ENCODE measurements at places on chromosomes 4 and X.

DNA sequence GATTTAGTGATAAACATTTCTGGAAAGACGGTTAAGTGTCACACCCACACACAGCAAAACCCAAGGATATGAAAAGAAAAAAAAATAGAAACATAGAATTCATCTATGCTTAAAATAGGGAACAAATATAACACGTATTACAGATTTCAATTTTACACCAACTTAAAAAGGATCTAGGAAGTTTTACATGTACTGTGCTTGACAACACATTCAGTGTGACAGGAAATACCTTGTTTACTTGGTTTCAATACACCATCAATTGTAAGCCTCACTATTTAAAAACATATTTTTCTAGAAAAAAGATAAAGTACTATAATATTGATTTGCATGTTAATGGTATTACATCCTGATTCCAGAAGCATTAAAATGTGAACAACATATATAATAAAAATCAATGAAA is 77.0 kb upstream of the SPRY1 start:
- no peak for DNase-seq

DNA sequence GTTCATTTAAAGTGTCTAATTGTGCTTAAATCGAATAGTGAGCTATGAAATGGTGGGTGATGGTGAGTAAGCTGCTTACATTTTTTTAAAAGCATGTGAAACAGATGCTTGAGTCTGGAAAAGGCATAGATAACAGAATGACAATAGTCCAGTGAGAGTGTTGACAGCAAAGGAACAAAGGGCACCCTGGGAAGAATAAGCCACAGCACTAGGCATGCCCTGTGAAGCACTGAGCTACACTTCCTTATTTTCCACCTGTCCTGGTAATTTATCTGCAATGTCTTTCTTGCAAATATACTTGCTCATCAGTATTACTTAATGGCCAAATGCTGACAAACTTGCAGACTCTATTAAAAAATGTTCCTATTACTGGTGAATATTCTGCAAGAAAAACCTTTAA is 168.7 kb downstream of the PRDM5 start:
- no peak for DNase-seq

GRCh38 chr4:67765928-67766327 is 11.7 kb upstream of the GNRHR start:
- DNase-seq, result no peak

DNA sequence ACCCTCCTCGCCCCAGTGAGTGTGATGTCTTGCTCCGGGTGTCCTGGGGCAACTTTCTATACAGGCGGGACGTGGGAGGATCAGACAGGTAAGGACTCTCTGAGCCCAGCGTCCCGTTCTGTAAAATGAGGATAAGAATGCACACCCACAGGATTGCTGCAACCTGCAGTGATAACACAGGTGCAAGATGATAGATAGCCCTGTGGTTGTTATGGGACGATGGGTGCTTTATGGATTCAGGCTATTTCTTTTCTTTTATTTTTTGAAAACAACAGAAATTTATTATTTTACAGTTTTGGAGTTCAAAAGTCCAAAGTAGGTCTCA is 28.6 kb downstream of the BEX3 start:
- DNase-seq, result no peak

DNA sequence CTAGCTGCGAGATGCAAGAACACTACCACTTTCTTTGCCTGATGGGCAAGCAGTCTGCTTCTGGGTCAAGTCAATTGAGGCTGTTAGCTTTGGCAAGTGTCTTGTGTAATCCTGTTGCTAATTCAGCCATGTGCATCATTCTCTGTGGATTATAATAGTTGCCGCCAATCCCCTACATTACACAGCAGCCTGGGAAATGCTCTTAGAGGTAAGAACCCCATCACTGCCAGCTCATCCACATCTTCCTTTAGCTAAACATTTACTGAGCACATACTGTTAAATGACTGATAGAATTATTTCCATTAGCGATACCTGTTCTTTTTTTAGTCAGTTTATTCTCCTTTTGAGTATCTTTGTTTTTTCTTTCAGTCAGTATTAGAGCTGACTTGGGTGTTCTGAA is 116.2 kb downstream of the CBR4 start:
- no peak for DNase-seq

- DNase-seq, result no peak
These were observed 96.4 kb upstream of the PSAPL1 start for GRCh38 chr4:7530932-7531639.

- no peak for DNase-seq
These were observed 111.8 kb downstream of the ZNF518B start for GRCh38 chr4:10345381-10345784.

DNA sequence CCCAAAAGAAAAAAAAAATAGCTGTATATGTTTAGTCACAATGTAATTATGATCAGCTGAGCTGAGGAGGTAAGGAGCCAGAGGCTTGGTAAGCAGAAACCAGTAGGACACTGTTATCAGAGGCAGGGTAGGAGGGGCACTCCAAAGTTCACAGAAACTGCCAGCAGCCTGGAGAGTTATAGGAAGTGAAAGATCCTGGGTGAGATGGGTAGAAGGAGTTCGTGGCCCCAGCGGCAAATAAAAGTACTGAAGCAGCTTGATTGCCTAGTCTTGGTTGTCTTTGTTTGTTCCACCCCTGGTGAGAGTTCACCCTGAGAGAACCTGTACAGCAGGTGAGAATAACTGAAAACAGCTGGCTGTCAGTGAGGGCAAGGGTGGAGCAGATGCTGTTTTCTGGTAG is 340.8 kb downstream of the ADGRL3 start:
- DNase-seq, result no peak

- DNase-seq, result no peak
These were observed 38.5 kb upstream of the SMIM10L2A start for GRCh38 chrX:135383249-135383648.

DNA sequence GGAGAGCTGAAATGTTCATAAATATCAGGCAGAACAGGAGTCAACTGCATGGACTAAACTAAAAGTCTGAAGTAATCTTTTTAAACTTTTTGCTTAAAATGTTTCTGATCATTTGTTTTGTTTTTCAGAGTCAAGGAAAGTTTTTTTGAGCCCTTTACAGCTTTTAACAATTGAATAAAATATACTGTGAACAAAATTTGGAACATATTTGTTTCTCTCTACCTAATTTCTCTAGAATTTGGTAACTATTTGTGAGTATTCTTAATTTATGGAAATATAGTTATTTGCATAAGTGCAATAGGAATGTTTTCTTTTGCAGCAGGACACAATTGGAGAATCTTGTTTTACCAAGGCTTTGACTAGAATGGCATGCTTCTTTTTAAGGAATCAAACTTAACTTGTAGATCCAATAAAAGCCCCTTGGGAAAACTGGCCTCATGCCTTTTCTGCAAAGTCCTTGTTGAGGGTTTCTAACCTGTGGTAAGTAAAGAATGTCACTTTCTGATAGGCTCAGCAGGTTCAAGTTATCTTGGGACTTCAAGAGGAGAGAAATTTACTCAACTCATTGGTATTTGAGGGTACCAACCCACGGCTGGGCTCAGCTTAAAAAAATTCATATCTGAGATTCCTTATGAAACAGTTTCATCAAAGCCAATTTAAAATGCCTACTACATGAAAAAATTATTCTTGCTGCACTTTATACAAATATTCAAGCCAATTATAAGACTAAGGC is 91.5 kb downstream of the UPRT start:
- no peak for DNase-seq

DNA sequence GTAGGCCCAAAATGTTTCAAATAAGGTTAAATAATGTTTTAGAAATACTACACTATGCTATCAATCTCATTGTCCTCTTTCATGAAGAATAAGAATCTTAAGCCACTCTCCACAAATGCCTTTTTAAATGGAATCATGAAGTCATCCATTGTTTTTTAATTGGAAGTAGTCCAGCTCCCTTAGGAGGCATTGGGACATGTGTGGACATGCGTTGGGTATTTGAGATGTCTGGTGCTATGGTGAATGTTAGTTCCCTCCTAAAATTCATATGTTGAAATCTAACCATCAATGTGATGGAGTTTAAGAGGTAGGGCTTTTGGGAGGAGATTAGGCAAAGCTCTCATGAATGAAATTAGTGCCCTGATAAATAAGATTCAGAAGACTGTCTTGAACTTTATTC is 289.0 kb downstream of the C4orf33 start:
- no peak for DNase-seq

- DNase-seq, result no peak
These were observed 561.3 kb upstream of the LCORL start for GRCh38 chr4:18582841-18583240.

GRCh38 chr4:123836851-123837595 is 440.4 kb downstream of the SPRY1 start:
- no peak for DNase-seq

DNA sequence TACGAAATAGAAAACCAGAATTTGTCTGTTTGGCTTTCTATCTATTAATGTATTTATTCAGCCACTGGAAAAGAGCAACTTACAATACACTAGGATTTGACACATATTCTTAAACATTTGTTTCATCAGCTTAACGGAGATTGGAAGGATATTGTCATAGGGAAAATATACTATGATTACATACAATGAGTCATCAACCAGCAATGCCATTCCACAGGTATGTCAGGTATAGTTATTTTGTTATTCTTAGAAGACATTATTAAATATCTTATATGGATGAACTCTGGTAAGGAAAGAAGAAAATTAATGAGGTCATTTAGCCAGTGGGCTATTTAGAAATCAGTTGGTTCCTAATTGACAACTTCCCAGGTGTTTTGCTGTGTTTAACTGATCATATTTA is 926.6 kb downstream of the STIM2 start:
- DNase-seq, result no peak

DNA sequence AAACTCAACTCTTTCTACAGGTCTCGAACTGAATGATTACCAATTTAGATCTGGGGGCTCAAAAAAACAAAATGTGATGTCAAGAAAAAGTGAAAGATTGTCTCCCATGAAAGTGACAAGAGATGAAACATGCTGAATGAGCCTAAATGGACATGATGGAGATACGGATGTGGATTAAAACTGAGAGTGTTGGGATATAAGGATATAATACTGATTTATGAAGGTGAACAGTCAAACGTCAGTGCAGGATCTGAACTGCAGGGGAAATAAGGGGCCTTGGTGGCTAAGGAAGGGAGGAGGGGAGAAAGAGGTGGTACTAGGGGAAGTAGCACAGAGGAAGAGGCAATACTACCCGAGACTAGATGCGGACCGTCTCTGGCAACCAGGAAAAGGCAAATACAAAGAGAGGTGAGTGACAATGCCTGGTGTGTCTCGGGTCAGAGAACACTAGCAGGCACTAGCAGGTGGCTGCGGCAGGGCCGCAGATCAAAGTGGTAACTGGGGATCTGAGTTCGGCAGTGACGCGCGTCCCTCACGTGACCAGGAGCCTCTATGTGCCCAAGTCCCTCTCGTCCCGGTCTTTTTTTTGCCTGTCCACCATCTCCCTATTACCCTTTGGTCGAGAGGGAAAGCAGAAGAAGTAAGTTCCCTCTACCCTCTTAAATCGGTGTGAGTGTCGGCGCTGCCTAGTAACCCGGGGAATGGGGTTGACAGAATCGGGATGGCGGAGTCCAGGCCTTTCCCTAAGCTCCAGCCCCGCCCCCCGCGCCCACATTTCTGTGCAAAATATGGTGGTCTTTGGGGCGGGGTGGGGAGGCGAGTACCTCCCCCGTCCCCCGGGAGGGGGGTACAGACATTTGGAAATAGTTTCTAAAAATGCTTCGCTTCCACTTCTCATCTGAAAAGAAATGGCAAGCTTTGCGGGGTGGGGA is at the start of gene TCEAL1:
TSS of gene TCEAL1 (plus strand) at position 590 of the 932 bp plus-strand sequence. CDS start 942 bp downstream, outside the sequence.
- peak; percentile 20 for DNase-seq

- no peak for DNase-seq
These were observed 17.5 kb downstream of the ANKRD50 start for GRCh38 chr4:124694946-124695598.

GRCh38 chr4:87530868-87531267 is 1.7 kb upstream of the SPARCL1 start:
- no peak for DNase-seq

GRCh38 chrX:53704854-53705253 is 18.3 kb upstream of the HUWE1 start:
- no peak for DNase-seq

- DNase-seq, result no peak
These were observed 5.8 kb downstream of the SSR4 start for GRCh38 chrX:153800177-153800722.

DNA sequence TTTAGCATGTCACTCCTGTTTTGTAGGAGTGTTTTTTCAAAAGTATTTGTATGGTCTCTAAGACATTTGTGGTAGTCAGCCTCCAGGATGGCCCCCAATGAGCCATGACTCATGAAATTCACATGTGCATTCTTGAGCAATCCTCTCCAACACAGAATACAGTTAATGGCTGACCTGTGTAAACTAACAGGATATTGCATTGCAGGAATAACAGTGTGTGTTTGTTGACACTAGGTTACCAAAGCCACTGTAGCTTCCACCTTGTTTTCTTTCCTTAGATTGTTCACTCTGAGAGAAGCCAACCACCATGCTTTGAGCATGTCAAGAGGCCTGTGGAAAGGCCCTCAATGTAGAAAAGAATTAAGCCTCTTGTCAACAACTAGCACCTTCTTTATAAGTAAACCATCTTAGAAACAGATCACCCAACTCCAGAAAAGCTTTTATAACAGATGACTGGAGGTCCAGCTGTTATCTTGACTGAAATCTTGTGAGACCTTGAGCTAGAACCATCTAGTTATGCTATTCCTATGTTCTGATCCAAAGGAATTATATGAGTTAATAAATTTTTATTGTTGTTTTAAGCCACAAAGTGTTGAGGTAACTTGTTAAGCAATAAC is 28.5 kb downstream of the TBCK start:
- DNase-seq, result no peak

- no peak for DNase-seq
These were observed 72.0 kb downstream of the PRPS1 start for GRCh38 chrX:107700317-107700774.

DNA sequence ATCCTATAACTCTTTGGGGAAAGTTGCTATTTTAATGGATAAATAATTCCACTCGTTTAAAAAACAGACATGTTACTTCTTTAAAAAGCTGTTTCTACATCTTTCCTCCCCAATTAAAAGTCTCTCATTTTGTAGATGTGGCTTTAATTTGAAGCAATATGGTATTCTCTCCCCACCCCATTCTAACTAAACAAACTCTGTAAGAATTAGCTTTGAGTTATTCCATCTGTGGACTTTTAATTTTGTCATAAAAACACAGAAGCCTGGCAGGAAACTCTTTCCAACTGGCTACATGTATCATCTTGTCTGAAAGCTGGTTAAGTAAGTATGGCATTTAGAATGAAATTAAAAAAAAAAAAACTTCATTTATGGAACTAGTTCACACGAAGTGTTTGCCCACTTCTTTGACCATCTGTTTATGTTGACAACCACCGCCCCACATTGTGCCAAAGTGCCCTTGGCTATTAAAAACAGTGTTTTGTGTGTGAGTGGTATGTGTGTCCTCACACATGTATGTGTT is 140.3 kb downstream of the NAA11 start:
- DNase-seq, result no peak

GRCh38 chrX:68571610-68572311 is 72.9 kb downstream of the YIPF6 start:
- no peak for DNase-seq

Data from cerebellar nuclear complex (tissue), 1 donor.